NCI-H774 (cell line): ENCODE measurements at places on chromosomes 7 and 10.

- no peak for DNase-seq
These were observed 22.1 kb upstream of the CARD11 start for GRCh38 chr7:3065724-3066143.

DNA sequence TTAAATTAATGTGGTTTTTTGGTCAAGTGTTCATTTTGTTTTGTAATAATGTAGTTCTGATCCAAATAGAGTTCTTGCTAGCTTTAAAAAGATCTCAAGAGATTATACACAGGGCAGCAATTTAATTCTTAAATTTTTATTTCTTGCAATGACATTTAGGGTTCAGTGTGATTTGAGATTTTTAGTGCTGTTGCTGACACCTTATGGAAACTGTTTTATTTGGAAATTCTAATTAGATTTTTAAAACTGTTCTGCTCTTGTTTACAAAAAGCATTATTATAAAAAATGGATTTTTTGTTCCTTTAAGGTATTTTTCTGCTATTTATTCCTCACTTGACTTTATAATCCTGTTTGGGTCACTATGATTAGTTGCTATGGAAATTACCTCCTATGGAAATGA lies 72.1 kb downstream of the RTKN2 start:
- no peak for DNase-seq

GRCh38 chr7:68671046-68671445 lies 927.2 kb upstream of the AUTS2 start:
- DNase-seq, result no peak

- no peak for DNase-seq
These were observed 208.9 kb downstream of the EBF3 start for GRCh38 chr10:129755158-129755591.

DNA sequence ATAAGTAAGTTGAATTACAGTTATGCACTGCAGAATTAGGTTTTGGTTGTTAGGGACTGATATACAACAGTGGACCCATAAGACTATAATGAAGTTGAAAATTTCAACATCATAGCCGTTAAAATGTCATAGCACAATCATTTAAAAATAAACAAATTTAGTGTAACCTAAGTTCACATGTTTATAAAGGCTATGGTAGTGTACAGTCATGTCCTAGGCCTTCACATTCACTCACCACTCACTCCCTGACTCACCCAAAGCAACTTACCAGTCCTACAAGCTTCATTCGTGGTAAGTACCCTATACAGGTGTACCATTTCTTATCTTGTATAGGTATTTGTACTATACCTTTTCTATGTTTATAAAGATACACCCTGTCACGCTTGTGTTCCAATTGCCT lies 113.7 kb downstream of the RAB11FIP2 start:
- DNase-seq, result no peak
